Osteoblast (primary cell): ENCODE measurements at places on chromosomes 13 and 19.

DNA sequence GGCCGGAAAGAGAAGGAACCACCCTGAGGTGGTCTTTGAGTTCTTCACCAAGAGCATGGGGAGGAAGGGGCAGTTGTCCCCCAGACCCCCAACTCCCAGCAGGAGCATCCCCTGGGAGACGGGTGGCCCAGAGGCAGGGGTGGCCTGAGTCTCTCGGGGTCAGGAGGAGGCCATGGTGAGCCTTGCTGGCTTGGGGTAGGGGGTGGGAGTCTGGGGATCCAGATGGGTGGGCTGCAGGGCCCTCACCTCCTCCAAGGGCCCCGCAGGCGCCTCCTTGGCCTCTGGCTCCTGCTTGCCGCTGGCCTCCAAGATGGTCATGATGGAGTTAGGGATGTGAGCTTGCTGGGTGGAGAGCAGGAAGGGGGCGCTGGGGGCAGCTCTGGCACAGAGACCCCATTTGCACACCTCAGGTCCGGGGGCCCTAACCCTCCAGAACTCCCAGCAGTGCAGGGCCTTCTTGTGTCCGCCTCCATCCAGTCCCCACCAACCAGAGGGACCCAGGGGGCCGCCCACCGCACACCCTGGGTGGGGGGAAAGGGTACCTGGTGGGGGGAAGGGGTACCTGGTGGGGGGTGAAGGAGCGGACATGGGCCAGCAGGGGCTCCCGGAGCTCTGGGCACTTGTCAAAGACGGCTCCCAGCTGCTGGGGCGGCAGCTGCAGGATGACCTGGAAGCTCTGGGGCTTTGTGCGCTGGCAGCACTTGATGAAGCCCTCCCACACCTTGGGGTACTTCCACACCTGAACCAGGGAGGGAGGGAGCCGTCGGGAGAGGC is 1.3 kb upstream of the RSPH6A start:
- no peak for DNase-seq

DNA sequence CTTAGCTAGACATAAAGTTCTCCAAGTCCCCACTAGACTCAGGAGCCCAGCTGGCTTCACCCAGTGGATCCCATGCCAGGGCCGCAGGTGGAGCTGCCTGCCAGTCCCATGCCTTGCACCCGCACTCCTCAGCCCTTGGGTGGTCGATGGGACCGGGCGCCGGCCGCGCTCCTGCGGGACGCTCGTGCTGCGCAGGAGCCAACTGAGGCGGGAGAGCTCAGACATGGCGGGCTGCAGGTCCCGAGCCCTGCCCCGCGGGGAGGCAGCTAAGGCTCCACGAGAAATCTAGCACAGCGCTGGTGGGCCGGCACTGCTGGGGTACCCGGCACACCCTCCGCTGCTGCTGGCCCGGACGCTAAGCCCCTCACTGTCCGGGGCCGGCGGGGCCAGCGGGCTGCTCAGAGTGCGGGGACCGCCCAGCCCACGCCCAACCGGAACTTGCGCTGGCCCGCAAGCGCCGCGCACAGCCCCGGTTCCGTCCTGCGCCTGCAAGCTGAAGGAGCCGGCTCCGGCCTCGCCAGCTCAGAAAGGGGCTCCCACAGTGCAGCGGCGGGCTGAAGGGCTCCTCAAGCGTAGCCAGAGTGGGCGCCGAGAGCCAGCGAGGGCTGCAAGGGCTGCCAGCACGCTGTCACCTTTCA is 5.8 kb downstream of the PARP4 start:
- no peak for DNase-seq

- peak; percentile 51 for DNase-seq
Measured at GRCh38 chr19:35738887-35739229, 3.4 kb downstream of the IGFLR1 start.

DNA sequence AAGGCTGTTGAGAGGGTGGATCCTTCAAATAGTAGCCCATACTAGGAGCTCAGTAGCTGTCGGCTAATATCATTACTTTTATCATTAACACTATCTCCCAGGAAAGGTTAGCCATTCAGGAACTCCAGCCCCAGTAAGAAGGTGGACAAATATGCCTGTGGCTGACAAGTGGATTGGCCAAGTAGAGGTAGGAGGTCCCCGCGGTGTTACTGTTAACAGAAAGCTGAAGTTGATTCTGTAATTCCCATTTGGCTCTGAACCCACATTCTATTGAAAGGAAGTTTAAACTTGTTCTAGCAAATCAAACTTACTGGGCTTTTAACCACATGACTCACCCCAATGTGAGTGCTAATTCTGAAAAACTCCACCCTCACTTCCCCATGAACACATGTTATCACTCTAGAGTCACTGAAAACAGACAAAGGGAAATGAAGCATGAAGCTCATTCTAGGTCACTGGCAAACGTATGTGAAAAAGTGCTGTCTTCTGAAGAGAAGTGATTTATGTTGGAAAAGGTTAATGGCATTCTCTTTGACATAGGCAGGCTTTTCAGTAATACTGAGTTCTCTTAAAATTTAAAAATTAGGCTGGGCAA is 273.5 kb downstream of the FGF14 start:
- no peak for DNase-seq

- DNase-seq, result peak; percentile 66
Measured at GRCh38 chr19:4013886-4014540, 6.5 kb downstream of the PIAS4 start.

DNA sequence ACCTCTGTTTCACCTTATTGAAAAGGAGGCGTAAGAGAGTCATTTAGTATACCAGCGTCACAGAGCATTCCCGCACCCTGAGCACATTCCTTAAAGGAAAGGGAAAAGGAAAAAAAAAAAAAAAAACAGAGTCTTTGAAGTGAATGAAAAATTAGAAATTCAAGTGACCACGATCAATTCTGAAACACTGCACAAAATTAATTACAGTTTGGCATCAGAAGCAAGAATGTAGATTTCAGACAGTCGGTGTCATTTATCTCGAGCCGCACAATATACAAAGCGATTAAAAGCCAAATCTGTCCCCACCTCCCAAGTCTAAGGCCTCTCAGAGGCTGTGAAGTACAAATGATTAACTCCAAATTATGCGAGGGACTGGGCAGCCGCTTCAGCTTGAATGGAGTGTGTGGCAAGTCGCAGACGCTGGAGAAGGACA is 173.7 kb upstream of the ZNF507 start:
- no peak for DNase-seq

GRCh38 chr13:100274942-100275506 is 186.1 kb downstream of the PCCA start:
- peak; percentile 36 for DNase-seq

- no peak for DNase-seq
Measured at GRCh38 chr19:33147538-33147937, 15.6 kb downstream of the WDR88 start.

GRCh38 chr19:46019270-46019669 is 3.6 kb downstream of the PGLYRP1 start:
- DNase-seq, result no peak

DNA sequence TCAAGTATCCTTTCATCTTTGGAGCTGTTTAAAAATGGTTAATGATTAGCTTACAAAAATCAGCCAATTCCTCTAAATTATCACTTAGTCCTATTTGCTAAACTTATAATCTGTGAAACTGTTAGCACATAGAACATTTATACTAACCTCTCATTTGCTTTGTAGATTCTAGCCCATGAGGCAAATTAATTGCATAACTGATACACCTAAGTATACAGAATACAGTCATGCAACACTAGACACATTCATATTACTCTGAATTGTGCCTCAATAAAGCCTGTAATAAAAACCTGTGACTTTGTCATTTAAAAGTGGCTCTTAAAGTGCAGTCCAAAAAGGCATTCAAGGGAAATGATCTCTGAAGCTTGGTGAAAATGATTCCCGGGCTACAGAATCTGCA is 21.0 kb downstream of the SERPINE3 start:
- DNase-seq, result no peak

- DNase-seq, result no peak
Measured at GRCh38 chr13:73025217-73026012, 33.4 kb upstream of the KLF5 start.

DNA sequence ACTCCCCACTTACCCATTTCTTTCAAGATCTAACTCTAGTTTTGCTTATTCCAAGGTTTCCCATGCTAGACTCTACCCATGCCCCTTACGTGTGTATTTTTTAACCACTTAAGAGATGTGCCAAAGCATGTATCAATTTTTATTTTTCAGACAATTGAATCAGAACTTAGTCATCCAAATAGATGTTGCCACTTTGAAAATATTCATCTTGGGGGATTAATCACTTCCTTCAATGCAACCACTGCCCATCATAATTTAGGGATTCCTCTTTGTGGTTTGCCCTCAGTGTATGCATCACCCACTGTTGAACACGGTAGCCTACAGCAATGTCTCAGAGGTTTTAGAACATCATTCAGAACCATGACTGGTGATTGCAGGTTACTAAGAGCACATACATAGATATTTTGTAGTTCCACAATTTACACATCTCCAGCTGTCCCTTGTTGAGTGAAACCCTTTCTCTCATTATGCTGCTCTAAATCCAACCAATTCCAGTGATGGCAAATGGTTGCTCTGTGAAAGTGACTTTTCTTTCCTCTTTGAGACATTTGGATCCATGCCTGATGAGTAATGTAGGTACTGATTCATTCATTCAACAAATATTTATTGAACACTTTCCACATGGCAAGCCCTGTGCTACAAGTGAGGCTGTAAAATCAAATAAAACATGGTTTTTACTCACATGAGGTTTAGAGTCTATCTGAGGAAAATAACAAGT is 60.6 kb upstream of the SERP2 start:
- peak; percentile 82 for DNase-seq

DNA sequence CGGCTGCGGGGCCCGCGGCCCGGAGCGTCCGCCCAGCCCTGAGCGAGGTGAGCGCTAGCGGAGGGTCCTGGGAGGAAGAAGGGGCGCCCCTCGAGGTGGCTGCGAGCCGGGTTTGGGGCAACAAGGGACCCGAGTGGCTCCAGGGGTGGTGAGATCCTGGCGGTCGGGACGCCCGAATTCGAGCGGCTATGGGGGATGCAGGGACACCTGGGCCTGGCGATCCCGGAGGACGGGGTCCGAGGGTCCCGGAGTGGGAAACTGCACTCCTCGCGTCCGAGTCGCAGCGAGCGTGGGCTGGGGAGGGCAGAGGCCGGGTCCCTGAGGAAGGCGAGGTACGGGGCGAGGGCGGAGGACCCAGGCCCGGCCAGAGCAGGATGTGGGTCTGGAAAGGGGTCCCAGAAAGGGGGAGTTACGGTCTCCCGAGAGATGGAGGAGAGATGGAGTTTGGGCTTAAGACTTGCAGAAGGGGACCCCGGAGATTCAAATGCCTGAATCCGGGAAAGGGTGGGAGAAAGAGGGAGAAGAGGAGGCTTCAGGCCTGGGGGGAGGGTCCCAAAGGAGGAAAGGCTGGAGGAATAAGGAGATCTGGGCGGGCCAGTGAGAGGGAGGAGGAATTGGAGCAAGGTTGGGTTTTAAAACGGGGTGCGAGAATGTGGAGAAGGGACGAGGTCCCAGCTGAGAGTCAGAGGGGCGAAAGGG is 542 bp downstream of the CACNG7 start:
- DNase-seq, result peak; percentile 50

DNA sequence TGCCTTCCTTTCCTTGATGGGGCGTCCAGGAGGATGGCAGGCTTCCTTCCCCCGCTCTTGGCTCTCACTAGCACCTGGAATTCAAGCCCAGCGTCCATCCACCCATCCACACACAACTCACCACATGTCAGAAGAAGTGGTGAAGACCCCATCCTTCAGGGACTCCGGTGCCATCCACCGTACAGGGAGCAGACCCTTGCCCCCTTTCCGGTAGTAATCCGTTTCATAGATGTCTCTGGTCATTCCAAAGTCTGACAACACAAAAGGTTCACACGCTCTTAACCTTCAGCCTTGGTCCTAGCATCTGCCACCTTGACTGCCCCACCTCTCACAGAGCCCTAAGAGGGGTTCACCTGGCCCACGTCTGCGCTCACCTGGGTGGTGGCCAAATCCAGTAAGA is 51.0 kb downstream of the ZNF557 start:
- no peak for DNase-seq

GRCh38 chr13:41960211-41960636 is 685 bp downstream of the VWA8 start:
- peak; percentile 42 for DNase-seq

GRCh38 chr13:79528759-79529191 is 47.8 kb downstream of the NDFIP2 start:
- no peak for DNase-seq

DNA sequence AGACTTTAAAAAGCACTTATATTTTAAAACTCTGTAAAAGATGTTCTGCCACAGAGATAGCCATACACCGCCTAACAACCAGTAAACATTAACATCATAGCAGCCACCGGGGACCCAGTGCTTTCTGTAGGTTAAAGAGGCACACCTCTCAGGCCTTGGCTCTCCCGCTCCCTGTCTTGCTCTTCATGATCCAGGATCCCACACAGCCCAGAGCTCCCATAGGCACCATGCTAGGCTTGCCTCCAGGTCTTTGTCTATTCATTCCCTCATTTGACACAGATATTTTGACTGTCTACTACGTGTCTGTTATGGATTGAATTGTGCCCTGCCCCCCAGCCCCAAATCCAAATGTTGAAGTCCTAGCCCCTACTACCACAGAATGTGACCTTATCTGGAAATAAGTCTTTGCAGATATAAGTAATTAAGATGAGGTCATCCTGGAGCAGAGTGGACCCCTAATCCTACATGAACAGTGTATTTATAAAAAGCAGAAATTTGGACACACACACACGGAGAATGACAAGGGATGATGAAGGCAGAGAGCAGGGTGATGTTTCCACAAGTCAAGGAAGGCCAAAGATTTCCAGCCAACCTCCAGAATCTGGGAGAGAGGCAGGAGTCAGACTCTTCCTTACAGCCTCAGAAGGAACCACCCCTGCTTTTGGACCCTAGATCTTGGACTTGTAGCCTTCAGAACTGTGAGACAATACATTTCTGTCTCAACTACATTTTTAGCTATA is 272.6 kb downstream of the DNAJC15 start:
- DNase-seq, result no peak

DNA sequence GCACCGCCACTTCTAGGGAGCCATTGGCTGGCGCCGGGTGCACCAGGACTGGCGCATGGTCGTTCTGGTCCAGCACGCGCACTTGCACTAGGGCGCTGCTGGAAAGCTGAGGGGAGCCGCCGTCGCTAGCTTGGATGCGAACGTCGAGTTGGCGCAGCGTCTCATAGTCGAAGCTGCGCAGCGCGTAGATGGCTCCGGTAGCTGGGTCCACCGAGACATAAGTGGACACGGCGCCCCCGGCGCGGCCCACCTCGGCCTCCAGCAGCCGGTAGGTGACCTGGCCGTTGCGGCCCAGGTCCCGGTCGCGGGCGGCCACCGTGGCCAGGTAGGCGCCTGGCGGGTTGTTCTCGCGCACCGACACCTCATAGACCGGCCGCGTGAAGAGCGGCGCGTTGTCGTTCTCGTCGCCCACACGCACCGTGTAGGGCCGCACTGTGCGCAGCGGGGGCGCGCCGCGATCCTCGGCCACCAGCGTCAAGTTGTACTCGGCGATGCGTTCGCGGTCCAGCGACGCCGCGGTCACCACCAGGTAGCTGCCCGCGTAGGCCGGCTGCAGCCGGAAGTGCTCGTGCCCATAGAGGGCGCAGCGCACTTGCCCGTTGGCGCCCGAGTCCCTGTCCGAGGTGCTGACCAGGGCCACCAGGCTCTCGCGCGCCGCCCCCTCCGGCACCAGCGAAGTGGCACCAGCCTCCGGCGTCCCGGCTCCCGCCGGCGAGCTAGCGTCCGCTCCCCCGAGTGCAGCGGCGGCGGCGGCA is 1.7 kb downstream of the PCDH8 start:
- peak; percentile 84 for DNase-seq
